ENCODE measurements at places on chromosomes 12 and 14.

DNA sequence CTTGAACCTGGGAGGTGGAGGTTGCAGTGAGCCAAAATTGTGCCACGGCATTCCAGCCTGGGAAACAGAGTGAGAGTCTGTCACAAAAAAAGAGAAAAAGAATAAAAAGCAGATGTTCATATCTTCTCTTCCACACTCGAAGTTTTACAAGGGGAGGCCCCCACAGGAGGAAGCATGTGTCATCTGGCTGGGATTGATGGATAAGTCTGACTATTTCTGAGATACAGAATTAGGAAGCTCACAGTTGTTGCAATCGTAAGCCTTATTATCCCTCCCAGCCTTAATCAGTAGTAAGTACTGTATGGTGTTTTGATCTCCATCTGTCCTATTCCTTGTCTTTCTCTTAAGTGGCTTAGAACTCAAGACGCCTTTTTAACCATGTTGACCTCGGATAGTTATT lies 31.9 kb upstream of the RASSF8 start:
- no peak for DNase-seq

- DNase-seq = no peak
These were observed 153.1 kb downstream of the ANO6 start for GRCh38 chr12:45368841-45369489.

- no peak for DNase-seq
These were observed 112.0 kb upstream of the RAP1B start for GRCh38 chr12:68498736-68499135.

DNA sequence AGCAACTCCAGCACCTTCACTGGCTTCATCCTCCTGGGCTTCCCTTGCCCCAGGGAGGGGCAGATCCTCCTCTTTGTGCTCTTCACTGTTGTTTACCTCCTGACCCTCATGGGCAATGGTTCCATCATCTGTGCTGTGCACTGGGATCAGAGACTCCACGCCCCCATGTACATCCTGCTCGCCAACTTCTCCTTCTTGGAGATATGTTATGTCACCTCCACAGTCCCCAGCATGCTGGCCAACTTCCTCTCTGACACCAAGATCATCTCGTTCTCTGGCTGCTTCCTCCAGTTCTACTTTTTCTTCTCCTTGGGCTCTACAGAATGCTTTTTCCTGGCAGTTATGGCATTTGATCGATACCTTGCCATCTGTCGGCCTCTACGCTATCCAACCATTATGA lies 6.8 kb downstream of the OR11G2 start:
- no peak for DNase-seq

DNA sequence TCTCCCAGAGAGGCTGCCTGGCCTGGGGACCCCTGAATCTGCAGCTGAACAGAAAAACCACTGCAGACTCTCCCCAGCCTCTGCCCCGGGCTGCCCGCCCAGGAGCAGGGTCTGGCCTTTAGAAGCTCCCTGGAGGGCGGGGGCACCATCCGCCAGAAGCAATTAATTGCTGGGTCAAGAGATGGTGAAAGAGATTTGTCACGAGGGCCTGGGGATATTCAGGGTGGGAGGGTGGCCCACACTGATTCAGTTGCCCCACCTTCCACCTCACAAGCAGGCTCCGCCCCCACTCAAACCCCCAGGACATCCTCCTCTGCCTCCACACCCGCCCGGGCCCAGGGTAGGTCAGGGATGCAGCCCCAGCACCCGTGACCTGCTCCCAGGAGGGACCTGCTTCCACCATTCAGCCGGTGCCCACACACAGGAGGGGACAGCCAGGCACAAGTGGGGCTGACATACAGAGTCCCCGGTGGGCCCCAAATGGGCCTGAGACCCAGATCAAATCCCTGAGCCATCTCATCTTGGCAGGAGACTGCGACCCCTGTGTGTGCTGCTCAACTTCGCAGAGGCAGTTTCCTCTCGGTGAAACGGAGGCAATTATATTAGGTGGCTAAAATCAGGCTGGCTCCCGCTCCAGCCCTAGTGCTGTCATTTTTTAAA lies 23.0 kb downstream of the NCOR2 start:
- DNase-seq = no peak

DNA sequence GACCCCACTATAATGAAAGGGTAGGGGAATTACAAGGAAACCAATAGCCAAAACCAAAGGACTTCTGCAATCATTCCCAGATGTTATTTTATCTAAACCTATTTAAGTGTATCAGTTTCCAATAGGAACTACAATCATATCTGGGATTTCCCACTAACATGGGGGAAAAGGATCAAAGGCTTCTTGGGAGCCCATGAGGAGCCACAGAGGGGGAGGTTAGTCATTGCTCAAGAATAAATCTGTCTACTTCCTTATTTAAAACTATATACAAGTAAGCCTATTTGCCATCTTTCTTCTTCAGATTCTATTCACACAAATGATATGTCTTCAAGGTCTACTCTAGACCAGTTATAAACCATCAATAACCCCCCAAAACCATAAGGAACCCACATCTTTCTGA lies 33.1 kb downstream of the FGD6 start:
- DNase-seq = no peak

- DNase-seq = no peak
These were observed 140.0 kb downstream of the KICS2 start for GRCh38 chr12:64082116-64082515.

GRCh38 chr14:105252552-105253328 lies 4.4 kb downstream of the BTBD6 start:
- no peak for DNase-seq

GRCh38 chr14:34983148-34983760 lies 462 bp downstream of the SRP54 start:
- DNase-seq = no peak

- no peak for DNase-seq
These were observed 30.7 kb downstream of the ADCY6 start for GRCh38 chr12:48758186-48758585.

DNA sequence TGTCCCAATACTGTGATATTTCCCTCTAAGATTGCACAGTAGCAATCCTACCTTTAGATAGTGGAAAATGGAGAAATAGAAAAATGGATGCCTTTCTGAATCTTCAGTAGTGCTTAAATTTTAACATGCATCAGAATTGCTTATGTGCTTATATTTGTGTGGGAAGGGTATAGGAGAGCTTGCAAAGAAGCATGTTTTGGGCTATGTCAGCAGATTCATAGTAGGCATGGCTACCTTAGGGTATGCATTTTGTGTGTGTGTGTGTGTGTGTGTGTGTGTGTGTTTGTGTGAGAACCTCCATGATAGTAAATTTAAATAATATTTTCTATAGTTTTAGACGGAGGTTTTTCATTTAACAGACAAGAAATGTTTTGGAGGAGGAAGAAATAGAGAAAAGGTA lies 38.3 kb downstream of the NEUROD4 start:
- no peak for DNase-seq

GRCh38 chr14:33068626-33069025 lies 129.9 kb downstream of the NPAS3 start:
- no peak for DNase-seq

DNA sequence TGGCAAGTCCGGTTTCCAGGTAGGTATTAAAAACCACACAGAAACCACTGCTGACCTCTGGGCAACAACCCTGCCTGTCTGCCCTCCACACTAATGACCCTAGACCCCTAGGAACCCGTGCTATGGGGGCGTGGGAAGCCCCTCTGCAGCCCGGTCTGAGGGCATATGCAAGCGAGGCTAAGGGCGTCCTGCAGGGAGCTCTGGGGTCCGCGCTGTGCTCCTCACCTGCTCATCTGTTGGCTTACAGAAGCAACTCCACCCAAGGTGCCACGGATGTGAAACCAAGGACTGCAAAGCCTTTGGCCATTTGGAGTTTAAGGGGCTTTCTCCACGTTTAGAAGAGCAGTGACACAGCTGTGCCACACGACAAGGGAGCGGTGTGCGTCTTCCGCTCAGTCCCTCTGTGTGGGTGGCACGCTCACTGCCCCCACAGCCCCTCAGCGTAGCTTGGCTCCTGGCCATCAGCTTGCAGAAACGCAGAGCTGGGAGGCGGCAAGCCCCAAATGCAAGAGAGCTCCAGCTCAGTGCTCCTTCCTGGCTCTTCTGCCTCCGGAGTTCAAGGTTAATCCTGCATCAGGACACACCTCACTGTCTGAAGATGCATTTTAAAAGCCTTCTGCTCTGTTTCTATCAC lies 18.4 kb downstream of the AMN start:
- no peak for DNase-seq

DNA sequence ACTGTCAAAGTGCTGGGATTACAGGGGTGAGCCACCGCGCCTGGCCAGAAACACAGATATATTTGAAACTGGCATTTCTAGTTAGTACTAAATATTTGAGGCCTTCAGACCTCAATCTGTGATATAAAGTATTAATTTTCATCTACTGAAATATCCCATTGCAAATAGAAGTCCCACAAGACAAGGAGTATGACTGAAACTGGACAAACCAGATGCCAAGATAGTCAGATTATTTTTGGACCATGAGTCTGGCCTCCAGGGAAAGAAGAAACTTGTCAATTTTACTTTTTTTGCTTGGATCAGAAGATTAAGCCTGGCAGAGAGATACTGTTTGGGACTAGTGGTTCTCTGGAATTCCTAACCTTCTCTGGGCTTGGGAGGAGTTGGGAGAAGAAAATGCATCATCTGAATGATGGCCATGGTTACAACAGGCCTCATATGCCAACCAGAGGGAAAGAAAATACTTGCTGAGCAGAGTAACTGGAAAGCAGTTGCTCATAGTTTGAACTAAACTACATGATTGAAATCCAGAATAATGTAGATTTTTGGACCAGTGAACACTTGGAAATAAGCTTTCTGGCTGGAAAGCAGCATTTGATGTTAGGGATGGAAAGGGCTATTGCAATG lies 2.9 kb upstream of the SMOC1 start:
- DNase-seq = no peak

DNA sequence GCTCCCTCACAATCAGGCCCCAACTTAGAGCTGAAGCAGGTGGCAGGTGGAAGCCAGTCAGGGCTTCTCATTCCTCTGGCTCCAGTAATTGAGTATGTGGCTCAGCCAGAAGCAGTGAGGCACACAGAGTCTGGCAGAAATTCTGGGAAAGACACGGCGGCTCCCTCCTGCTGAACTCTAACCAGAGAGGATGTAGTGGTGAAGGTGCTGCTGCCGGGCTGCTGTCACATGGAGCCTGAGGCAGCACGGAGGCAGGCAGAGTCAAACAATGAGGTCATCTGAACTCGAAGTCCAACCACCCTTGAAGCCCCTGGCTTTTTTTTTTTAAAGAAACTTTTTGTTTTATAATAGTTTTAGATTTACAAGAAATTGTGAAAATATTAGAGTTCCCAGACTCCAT lies 33.4 kb upstream of the SMOC1 start:
- DNase-seq = no peak

DNA sequence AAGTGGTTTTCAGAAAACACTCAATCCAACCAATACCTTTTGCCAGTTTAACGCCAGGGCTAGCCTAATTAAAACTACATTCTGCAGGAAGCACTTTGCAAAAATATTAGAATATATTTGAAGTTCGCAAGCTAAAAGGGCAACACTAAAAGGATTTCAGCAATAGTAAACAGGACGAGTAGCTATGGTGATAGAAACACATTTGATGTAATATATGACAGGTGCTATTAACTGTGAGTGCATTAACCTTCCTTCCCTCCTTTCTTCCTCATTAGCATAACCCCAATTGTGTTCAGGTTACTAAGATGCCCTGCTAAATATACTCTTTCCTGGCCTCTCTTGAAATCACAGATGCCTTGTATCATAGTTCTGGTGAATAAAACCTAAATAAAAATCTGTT lies 85.6 kb upstream of the TMCC3 start:
- no peak for DNase-seq

DNA sequence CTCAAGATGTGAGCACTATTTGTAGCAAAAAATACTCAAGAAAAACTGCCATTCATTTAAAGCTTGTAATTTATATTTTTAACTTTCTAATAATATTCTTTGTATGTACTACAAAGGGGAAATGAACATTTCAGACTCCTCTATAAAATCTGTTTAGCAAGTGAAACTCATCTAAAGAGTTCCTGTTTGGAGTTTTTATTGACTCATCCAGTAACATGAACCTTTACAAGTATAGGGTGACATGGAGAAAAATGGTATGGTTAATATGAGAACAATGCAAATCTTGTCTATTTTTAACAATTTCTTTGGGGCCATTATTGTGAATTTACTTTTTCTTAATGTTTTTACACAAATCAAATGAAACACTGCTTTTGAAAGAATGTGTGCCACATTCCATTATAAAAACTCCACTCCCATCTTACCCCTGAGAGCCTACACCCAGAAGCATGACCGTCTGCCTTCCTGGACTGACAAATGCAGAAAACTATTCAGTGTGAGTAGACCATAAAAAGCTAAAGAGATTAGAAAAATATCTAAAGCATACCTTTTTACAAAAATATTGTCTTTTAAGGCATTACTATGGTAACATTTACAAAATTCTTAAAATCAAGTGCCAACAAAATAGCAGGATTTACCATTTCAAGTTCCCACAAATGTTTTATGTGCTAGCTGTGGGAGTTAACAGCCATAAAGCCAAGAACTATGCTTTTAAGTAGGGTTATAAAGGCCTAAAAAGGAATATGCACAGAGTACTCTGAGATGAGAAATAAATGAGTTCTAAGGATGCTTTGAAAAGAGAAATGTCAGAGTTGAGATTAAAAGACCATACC lies 144.0 kb downstream of the ADAMTS20 start:
- DNase-seq = no peak

- DNase-seq = no peak
These were observed 15.0 kb upstream of the NXPH4 start for GRCh38 chr12:57201631-57202030.

- no peak for DNase-seq
These were observed 108.6 kb upstream of the FLRT2 start for GRCh38 chr14:85421186-85421877.

DNA sequence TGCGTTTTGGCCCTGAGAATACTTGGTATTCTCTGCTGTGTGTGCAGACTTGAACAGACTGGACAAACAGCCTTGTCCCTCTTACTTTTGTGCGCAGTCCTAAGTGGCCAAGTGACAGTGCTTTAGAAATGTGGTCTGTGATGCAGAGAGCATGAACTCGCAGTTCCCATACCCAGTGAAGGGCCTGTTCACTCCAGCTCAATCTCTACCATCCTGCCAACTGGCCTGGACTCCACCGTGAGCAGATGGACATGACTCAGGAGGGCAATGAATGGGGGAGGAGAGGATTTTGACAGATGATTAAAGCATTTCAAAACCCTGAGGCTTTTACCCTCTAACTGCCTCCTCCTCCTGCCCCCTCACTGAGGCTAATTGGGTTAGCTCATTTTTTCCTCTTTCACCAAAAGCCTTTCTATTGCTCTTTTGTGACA lies 62.5 kb upstream of the PYGL start:
- no peak for DNase-seq

DNA sequence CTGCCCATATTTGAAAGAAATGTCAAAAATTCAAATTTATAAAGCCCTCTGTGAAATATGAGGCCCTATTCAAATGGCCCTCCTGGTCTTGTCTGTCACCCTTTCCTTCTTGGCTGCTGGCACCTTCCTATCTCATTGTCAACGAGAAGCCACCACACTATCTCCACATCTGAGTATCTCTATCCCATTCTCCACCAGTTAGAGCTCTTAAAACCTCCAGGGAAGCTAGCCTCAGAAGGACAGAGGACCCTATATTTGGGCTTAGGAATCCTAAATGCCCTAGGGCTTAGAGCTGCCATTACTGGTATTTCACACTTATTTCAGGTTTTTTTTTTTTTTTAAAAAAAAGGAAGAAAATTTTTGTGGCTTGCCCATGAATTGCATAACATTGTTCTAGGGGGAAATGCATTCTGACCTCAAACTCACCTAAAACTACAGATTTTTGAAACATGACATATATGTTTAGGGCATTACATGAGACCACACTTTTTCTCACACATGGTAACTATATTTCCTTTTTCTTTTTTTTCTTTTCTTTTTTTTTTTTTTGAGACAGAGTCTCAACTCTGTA lies 25.0 kb downstream of the SLC25A21 start:
- no peak for DNase-seq

GRCh38 chr12:21627924-21628323 lies 23.3 kb upstream of the GYS2 start:
- no peak for DNase-seq
